ENCODE measurements at places on chromosomes 1 and 21. TPM values are rescaled to one million over a fixed set of nuclear protein-coding genes. Genes with fewer than 3 reads are reported as not detected.

DNA sequence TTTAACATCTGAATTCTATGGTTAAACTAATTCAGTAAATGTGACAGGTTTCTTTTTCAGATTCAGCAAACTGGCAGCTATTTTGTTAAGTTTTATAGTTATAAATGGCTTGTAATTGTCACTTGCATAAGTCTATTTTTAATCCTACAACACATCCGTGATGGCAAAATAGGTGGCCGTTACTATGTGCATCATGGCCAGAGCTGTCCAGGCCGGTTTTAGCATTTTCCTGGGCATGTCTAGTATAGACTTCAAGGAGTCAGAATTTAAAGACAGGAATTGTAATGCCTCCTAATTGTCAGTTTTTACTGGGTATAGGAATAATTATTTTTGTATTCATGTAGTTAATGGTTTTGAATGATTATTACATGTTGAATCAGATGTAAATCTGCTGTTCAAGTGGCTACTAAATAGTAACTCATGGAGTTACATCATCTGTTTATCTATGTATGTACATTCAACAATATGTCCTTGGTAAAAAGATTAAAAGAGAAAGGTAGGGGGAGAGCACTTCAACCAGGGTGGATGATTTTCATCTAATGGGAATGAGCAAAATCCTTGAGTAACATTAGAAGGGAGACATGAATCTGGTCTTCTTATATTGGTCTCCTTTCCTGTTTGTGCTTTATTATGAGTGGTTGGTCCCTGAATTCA is 3.2 kb upstream of the B3GALT2 start:
- no peak for DNase-seq

DNA sequence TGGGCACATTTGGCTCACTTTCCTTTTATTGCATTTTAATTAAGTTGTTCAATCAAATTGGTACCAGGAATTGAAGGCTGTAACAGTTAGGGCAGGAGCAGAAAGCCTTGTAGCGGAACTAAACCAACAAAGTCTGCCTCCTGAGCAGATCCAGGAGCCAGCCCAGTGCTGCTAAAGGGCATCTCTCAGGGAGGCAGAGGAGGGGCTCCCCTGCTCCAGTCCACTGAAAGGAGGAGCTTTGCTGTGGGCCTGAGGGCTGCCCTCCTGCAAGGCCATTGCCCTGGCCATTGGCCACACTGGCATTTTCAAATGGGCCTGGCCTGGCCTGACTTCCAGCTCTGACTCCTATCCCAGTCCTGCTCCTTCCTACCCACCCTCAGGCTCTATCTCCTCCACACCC is 3.7 kb upstream of the TRABD2B start:
- DNase-seq, result no peak

DNA sequence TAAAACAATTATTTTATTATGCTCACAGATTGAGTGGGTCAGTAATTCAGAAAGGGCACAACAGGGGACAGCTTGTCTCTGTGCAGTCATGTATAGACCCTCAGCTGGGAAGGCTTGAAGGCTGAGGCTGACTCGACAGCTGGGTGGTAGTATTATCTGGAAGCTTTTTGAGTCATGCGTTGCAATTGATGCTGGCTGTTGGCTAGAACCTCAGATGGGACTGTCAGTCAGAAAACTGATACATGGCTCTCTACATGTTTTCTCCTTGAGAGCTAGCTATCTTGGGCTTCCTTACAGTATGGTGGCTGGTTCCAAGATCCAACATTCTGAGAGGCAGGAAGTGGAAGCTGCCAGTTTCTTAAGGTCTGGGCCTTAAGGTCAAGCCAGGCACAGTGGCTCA is 61.5 kb upstream of the SELENON start:
- DNase-seq, result no peak

- no peak for DNase-seq
These were observed 4.9 kb upstream of the HENMT1 start for GRCh38 chr1:108665771-108666170.

DNA sequence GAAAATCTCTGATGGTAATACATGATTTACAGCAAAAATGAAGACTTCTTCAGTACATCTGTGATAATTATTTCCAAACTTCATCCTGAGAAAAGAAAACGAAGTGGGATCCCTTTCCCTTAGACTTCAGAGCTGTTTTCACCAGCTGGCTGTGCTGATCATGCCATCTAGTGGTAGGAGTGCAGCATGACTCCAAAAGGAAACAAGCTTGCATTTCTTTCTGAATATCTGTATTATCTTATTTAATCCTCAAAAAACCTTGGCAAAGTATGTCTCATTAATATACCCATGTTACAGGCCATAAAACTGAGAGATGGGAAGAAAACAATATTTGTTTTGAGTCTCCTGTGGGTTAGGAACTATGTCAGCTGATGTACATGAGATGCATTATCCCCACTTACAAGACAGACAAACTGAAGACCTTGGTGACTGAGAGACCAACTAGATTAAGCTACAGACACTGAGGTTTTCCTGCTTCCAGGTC is 9.8 kb upstream of the GJA8 start:
- peak; percentile 34 for DNase-seq

DNA sequence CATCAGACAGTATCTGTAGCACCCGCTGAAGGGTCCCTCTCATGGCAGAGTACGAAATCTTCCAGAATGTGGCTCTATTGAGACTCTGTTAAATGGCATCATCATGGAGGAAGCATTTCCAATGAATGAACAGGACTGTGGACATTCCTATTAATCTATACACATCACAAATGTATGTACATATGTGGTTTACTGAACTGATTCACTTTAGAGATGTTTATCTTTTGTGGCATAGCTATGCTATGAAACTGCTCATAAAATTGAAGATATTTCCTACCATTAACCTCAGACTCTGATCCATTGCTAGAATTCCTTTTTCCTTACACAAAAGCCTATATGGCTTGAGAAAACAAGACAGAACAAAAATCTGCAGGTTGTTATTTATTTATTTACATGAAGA is 259.6 kb upstream of the RRP15 start:
- no peak for DNase-seq

- no peak for DNase-seq
These were observed 90.4 kb downstream of the GLIS1 start for GRCh38 chr1:53648516-53648915.

GRCh38 chr1:3881193-3881480 is 18.9 kb downstream of the C1orf174 start:
- DNase-seq, result no peak

GRCh38 chr21:36630485-36631206 is 68.3 kb upstream of the SIM2 start:
- peak; percentile 74 for DNase-seq

DNA sequence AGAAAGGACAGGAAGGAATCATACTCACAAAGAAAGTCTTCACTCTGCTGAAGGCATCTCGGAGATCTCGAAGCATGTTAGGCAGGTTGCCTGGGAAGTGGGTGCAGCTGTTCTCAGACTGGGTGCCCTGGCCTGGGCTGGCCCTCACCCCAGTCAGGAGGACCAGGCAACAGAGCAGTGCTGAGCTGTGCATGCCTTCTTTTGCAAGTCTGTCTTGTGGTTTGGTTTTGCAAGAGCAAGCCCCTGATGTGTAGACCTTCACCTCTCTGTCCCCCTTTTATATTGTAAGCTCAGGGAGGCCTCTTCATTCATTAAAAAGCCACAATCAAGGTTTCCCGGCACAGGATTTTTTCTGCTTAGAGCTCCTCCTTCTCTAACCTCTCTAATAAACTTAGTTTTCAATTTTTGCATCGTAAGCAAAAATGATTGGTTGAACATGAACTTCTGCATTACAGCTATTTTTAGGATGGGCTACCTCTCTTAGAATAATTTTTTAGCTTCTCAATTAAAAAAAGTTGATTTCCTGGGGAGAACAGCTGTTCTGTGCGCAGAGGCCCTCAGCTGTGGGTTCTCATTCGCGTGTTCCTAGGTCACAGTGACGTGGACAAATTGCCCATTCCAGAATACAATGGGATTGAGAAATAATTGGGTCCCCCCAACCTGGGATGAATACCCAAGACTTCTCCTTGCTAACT is at the start of gene IL10:
Gene IL10 (minus strand): TSS at position 252 of the 695 bp plus-strand sequence. CDS start 59 bp downstream, at position 193.
- DNase-seq, result peak; percentile 18

- peak; percentile 52 for DNase-seq
These were observed 11.8 kb downstream of the CD101 start for GRCh38 chr1:117013309-117013858.

GRCh38 chr1:118290571-118290970 is 105.5 kb upstream of the SPAG17 start:
- no peak for DNase-seq

DNA sequence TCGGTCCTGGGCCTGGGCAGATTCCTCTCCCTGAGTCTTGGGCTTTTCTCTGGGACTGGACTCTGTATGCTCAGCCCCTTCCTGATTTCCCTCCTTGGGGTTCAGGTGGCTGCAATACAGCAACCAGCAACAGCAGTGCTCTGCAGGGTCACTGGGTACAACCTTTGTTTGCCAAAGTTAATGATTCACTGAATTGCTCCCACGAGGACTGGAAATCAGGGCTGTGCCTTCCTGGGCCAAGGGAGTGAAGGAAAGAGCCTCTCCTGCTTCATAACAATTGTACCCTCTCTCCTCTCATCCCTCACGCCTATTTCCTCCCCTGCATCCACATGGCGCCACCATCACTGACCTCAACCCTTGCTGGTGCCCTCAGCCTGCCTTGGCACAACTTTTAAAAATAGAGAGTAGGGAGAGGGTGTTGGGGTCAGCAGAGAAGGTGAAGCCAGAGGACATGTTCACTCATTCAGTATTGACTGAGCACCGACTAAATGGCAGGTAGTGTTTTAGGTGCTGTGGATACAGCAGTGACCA is 52.8 kb upstream of the GOLT1A start:
- peak; percentile 80 for DNase-seq

GRCh38 chr1:185377831-185378230 is 60.8 kb upstream of the IVNS1ABP start:
- DNase-seq, result no peak

DNA sequence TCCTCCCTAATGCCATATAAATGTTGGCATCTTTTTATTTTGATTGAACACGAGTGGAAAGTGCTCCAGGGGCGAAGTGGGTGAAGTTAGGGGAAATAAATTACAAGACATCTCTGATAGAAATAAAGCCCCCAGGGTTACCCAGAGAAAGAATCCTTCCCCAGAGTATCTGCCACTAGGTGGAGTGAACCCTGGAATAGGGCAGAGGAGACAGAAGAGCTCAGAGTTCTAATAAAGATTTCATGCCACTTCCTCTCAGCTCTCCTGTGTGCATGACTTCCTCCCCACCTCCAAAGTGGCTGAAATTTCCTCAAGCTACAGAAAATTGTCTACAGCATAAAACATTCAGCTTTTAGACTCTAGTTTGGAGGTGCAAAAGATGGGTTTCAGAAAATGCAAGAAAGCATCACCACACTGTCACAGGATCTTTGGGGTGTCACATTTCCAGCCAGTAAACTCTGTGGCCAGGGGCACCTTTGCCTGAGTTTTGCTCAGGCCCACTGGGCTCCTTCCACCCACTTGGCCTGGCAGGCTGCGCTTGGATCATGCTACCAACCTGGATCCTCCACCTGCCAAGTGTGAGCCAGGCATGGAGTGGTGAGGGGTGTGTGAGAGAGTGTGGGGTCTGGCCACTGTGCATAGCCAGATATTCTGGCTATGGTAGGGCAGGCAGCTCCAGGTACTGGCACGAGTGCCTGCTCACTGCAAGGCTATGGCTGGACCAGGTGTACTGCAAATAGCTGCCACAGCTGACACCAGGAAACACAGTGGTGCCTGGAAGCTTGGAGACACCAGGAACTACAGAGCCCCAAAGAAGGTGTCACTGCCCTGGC is 208.8 kb upstream of the USP25 start:
- DNase-seq, result no peak

DNA sequence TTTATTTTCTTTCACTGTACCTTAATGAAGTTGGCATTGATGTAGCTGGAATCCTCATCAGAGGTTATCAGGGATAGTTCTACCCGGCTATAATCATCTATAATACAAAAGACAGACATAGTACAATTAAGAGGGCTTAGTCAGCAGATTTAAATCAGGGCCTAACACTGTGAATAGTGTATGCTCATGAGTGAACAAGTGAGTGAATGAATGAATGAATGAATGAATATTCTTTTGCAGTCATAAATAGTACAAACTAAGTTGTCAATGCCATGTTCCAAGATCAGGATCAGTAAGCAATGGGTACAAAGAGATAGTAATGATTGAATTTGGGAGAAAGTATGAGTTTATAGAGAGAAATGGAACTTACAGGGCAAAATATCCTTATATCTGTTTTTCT is 12.5 kb downstream of the PTPN22 start:
- DNase-seq, result no peak

GRCh38 chr1:201545851-201546492 is 7.0 kb downstream of the NAV1 start:
- no peak for DNase-seq

DNA sequence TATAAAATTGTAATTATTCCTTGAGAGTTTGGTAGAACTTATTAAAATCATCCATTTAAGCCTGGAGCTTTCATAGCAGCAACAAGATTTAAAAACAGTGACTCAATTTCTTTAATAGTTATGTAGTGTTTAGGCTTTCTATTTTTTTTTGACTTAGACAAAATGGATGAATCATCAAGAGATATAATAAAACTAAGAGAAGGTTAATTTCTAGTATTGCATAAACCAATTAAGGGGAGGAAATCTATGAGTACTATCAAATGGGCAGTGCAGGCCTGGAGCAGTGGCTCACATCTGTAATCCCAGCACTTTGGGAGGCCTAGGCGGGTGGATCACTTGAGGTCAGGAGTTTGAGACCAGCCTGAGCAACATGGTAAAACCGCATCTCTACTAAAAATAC is 416.3 kb upstream of the USP24 start:
- DNase-seq, result no peak

SAMSN1 gene
- 4.6 TPM for total RNA-seq

ACTN2 gene
- total RNA-seq, result 3.1 TPM

PPIAL4G gene
- not detected for total RNA-seq

F5 gene
- total RNA-seq, result 0.33 TPM

CD53 gene
- total RNA-seq, result 16.6 TPM

TIE1 gene
- 12.2 TPM for total RNA-seq

RGSL1 gene
- not detected for total RNA-seq

AMY1B gene
- total RNA-seq, result not detected

A3GALT2 gene
- not detected for total RNA-seq

GBP5 gene
- 1.6 TPM for total RNA-seq

All from body of pancreas (tissue), 4 donors.